ENCODE measurements at places on chromosomes 4 and X. TPM values are rescaled to one million over a fixed set of nuclear protein-coding genes. Genes with fewer than 3 reads are reported as not detected.
A peak's percentile ranks its signal among the peaks of the same experiment; 100 is the strongest.

The RTL3 gene
- total RNA-seq: not detected

The GPR119 gene
- total RNA-seq: not detected

The CLIC2 gene
- total RNA-seq: not detected

The VEGFC gene
- total RNA-seq: 4.3 TPM

The ADH1B gene
- not detected for total RNA-seq

The GPC3 gene
- 171 TPM for total RNA-seq

The RAB33A gene
- 2.8 TPM for total RNA-seq

DNA sequence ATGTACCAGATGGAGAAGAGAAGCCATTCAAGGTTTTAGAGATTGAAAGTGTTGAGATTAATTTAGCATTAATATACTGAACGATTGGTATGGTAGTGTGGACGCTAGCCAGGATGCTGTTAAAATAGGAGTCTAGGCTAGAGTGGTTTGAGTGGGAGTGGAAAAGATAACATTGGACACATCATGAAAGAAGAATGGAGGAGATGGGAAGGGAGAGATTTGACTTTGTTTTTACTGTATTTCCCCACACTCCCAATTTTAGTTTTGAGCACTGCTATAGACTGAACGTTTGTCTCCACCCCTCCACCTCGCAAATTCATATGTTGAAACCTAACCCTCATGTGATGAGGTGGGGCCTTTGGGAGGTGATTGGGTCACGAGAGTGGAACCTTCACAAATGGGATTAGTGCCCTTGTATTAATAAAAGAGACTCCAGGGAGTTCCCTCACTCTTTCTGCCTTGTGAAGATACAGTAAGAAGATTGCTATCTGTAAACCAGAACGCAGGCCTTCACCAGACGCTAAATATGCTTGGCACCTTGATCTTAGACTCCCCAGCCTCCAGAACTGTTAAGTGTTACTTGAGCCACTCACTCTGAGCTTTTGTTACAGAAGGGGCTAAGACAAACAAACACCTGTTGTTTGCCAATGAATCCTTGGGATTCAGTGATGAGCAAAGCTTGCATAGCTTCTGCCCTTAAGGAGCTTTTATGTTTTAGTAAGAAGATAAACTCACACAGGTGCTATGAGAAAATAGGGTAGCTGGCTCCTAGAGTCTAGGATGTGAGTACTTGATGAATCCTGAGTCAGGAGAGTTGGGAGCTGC, 25.8 kb downstream of the USP9X start:
- H3K27me3 ChIP-seq: no peaks in the 10 kb centered on the region
- DNase-seq: peak; percentile 56
- H3K27ac ChIP-seq: peak overlapping the region; percentile 18
- no peak overlapping the region for H3K4me3 ChIP-seq

- DNase-seq: no peak
- peak overlapping the region; percentile 89 for H3K27ac ChIP-seq
- H3K27me3 ChIP-seq: no peaks in the 10 kb centered on the region
- H3K4me3 ChIP-seq: peak overlapping the region; percentile 37
- no peaks in the 10 kb centered on the region for H3K36me3 ChIP-seq
Observed at GRCh38 chr4:102867278-102868152, 1.3 kb upstream of the CISD2 start.

- no peaks in the 10 kb centered on the region for H3K4me1 ChIP-seq
- H3K4me3 ChIP-seq: no peak overlapping the region
- no peaks in the 10 kb centered on the region for H3K27me3 ChIP-seq
Observed at GRCh38 chr4:111506706-111507105, 638.5 kb upstream of the FAM241A start.

GRCh38 chrX:12403474-12404082, 265.3 kb downstream of the FRMPD4 start:
- no peak overlapping the region for H3K4me3 ChIP-seq
- H3K4me1 ChIP-seq: no peaks in the 10 kb centered on the region
- no peak for DNase-seq
- no peaks in the 10 kb centered on the region for H3K27me3 ChIP-seq
- no peaks in the 10 kb centered on the region for H3K36me3 ChIP-seq
- no peak overlapping the region for H3K27ac ChIP-seq

DNA sequence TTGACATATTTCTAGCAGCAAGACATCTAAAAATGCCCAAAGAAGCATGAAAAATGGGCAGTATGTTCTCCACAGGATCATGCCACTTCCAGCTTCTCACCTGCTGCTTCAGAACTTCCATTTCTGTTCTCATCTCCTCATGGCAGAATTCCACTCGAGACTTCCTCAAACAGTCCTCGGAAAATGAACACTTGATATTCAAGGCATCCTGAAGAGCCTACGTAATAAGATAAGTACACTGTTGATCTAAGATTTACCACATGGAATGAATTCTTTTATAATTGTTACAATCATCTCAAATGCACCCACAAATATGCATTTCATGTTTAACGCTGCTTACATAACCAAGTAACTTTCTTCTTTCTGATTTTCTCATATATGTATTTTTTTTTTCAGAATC, 14.1 kb downstream of the TNIP3 start:
- H3K27ac ChIP-seq: no peak overlapping the region
- no peak overlapping the region for H3K4me3 ChIP-seq
- H3K27me3 ChIP-seq: no peaks in the 10 kb centered on the region
- H3K36me3 ChIP-seq: no peaks in the 10 kb centered on the region
- no peaks in the 10 kb centered on the region for H3K4me1 ChIP-seq
- no peak for DNase-seq

GRCh38 chrX:3176439-3176820, 135.2 kb downstream of the ARSF start:
- H3K27me3 ChIP-seq: no peaks in the 10 kb centered on the region
- peaks cover 2% of the 10 kb centered on the region for H3K4me1 ChIP-seq
- H3K4me3 ChIP-seq: no peak overlapping the region

DNA sequence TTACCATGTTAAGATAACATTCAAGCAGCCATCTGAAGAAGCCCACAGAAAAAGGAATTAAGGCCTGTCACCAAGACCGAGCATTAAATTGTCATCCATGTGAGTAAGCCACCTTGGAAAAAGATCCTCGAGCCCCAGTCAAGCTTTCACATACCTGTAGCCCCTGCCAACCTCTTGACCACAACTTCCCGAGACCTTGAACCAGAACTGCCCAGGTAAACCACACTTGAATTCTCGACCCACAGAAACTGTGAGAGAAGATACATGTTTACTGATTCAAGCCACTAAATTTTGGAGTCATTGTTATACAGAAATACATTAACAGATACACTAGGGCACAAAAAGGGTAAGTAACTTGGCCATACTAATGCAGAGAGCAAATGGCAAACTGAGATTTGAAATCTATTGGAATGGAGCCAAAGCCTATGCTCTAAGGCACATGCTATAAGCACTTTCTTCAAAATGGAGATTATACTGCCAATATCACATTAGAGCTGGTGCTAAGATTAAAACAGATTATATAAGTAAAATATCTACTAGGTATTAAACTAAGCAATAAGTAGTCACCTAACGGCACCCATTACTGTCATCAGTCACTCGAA, 49.5 kb downstream of the FAM13A start:
- no peak for DNase-seq
- peaks cover 4% of the 10 kb centered on the region for H3K4me1 ChIP-seq
- no peak overlapping the region for H3K4me3 ChIP-seq
- no peaks in the 10 kb centered on the region for H3K27me3 ChIP-seq

DNA sequence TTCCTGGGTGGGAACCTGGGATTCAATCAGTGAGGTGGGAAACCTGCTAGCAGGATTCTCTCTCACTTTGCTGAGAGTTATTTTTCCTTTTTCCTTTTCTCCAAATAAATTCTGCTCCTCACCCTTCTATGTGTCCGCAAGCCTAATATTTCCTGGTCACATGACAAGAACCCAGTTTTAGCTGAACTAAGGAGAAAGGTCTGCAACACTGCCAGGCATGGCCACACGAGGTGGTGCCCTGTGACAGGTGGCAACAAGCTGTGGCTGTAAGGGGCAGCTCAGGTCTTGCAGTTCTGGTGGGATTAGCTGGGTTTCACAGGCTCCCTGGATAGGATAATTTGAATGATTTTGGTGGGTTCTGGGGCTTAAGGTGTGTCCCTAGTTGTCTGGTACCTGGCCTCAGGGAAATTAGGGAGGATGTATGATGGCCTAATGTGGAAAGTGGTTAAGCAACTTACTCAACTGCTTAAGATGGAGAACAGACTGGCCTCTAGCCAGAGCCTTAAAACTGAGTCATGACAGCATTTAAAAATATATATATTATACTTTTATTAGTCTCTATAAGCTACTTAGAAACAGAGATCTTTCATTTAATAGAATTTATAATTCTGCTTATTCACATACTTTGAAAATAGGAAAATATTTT, 215.0 kb downstream of the IL15 start:
- H3K4me3 ChIP-seq: no peak overlapping the region
- peak; percentile 23 for DNase-seq
- no peak overlapping the region for H3K27ac ChIP-seq
- H3K36me3 ChIP-seq: no peaks in the 10 kb centered on the region

GRCh38 chrX:133610056-133610455, 194.8 kb upstream of the GPC4 start:
- no peaks in the 10 kb centered on the region for H3K27me3 ChIP-seq
- peak; percentile 2 for DNase-seq
- peaks cover 6% of the 10 kb centered on the region for H3K4me1 ChIP-seq
- H3K4me3 ChIP-seq: no peak overlapping the region
- no peak overlapping the region for H3K27ac ChIP-seq

GRCh38 chr4:94757192-94758140, at the start of gene BMPR1B:
Gene BMPR1B, plus strand, starts transcription at chr4:94757955. Its CDS starts 346,470 bp downstream, at chr4:95104425.
- H3K36me3 ChIP-seq: no peaks in the 10 kb centered on the region
- H3K4me3 ChIP-seq: peak within 1 kb of the TSS; percentile 37
- H3K4me1 ChIP-seq: no peaks in the 10 kb centered on the region
- no peak within 1 kb of the TSS for H3K27ac ChIP-seq
- peaks cover 95% of the 10 kb centered on the region for H3K27me3 ChIP-seq

DNA sequence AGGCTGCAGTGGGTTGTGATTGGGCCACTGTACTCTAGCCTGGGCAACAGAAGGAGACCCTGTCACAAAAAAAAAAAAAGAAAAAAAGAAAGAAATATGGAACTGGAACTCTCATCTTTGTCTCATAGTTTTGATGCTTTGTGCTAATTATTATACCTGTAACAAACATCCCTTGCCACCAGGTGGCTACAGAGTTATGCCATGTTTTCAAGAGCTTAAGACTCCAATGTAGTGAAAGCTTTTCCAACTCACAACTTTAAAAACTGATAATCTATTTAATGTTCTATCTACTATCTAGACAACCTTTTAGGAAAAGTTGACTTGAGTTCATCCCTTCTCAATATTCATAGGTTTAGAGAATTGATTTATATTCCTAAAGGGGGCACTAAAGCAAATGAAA, 42.4 kb downstream of the HTR2C start:
- H3K4me1 ChIP-seq: no peaks in the 10 kb centered on the region
- peak; percentile 52 for DNase-seq
- no peak overlapping the region for H3K4me3 ChIP-seq
- H3K36me3 ChIP-seq: no peaks in the 10 kb centered on the region
- no peaks in the 10 kb centered on the region for H3K27me3 ChIP-seq

GRCh38 chr4:67687636-67688035, 13.3 kb downstream of the UBA6 start:
- H3K36me3 ChIP-seq: peaks cover 5% of the 10 kb centered on the region
- no peaks in the 10 kb centered on the region for H3K27me3 ChIP-seq
- H3K27ac ChIP-seq: no peak overlapping the region
- H3K4me1 ChIP-seq: no peaks in the 10 kb centered on the region
- no peak for DNase-seq
- no peak overlapping the region for H3K4me3 ChIP-seq

DNA sequence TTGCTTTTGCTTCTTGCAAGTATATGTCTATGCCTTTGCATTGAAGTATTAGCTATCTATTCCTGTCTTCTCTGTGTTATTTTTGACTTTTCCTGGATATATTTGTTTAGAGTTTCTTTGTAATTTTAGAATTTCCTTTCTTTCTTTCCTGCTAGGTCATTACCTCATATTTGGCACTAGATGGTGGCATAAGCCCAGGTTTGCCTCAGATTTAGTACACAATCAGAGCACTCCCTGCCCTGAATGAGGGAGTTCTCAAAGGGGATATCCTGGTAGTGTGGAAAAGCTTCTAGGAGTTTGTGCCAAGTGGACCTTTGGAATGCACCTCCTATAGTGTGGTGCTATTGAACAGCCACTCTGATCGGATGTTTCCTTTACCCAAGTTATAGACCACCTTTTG, 181.6 kb downstream of the UGT8 start:
- H3K36me3 ChIP-seq: no peaks in the 10 kb centered on the region
- no peak overlapping the region for H3K27ac ChIP-seq
- no peak overlapping the region for H3K4me3 ChIP-seq

- no peak overlapping the region for H3K27ac ChIP-seq
- peak; percentile 48 for DNase-seq
- H3K4me3 ChIP-seq: no peak overlapping the region
- no peaks in the 10 kb centered on the region for H3K36me3 ChIP-seq
- no peaks in the 10 kb centered on the region for H3K4me1 ChIP-seq
Observed at GRCh38 chrX:30196322-30196721, 19.0 kb upstream of the MAGEB2 start.

DNA sequence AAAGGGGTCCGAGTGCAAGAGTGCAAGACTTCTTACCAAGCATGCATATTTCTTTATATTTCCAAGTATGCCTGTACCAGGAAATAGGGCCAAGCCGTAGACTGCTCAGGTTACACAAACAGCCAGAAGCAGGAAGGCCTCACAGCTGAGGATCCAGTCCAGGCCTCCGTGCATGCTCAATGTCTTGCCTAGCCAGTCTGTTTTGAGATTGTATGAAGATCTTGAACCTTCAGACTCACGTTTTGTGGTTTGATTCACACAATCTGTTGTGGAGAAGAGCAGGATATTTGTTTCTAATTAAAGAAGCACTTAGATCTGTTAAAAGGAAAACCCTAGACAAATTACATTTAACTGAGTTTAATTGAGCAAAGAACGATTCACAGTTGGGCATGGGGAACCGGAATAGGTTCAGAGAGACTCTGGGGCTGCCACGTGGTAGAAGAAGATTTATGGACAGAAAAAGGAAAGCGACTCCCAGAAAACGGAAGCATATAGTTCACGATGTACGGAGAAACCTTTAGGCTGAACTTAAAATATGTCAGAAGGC, 1.2 kb downstream of the MGST2 start:
- no peaks in the 10 kb centered on the region for H3K36me3 ChIP-seq
- H3K4me1 ChIP-seq: peaks cover 46% of the 10 kb centered on the region
- H3K27me3 ChIP-seq: no peaks in the 10 kb centered on the region
- peak overlapping the region; percentile 99 for H3K27ac ChIP-seq
- DNase-seq: peak; percentile 67

DNA sequence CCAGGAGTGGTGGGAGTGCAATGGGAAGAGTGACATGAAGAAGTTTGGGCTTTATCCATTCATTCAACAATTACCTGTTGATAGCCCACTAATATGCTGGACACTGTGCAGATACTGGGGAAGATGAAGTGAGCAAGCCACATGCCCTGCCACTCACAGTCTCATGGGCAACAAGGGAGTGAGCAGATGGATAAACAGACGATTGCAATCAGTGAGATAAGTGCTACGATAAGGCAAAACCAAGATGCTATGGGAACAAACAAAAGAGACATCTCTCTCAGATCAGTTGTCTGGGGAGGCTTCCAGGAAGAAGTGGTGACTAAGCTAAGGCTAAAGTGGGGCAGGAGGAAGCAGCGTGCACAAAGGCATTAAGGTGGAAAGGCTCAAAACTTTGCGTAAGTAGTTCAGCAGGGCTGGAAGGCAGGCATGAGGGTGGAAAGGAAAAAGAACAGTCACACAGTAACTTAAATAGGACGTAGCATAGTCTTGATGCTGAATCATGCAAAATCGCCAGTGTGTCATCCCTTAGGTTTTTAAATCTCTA, 31.7 kb downstream of the GAB3 start:
- no peak overlapping the region for H3K4me3 ChIP-seq
- DNase-seq: no peak
- H3K4me1 ChIP-seq: no peaks in the 10 kb centered on the region
- H3K27ac ChIP-seq: no peak overlapping the region
- no peaks in the 10 kb centered on the region for H3K27me3 ChIP-seq
- H3K36me3 ChIP-seq: no peaks in the 10 kb centered on the region

- H3K4me1 ChIP-seq: no peaks in the 10 kb centered on the region
- H3K36me3 ChIP-seq: no peaks in the 10 kb centered on the region
- no peaks in the 10 kb centered on the region for H3K27me3 ChIP-seq
- no peak overlapping the region for H3K4me3 ChIP-seq
Observed at GRCh38 chr4:81647388-81647787, 175.7 kb upstream of the RASGEF1B start.

Measured in cardiac muscle cell (in vitro differentiated cells and primary cell).